ENCODE measurements at places on chromosomes 7 and 10. TPM values are rescaled to one million over a fixed set of nuclear protein-coding genes. Genes with fewer than 3 reads are reported as not detected.
A peak's percentile ranks its signal among the peaks of the same experiment; 100 is the strongest.

HABP2 gene
- not detected for total RNA-seq

MKLN1 gene
- 35.7 TPM for total RNA-seq

ARHGAP22 gene
- total RNA-seq, result 44.4 TPM

SLC13A4 gene
- not detected for total RNA-seq

SPDYE6 gene
- total RNA-seq, result not detected

MOGAT3 gene
- not detected for total RNA-seq

DPYSL4 gene
- total RNA-seq, result 1.8 TPM

GRCh38 chr7:84549409-84549808 is 354.8 kb upstream of the SEMA3A start:
- no peak for DNase-seq

GRCh38 chr10:73113551-73113950 is 3.3 kb downstream of the NUDT13 start:
- peak; percentile 81 for DNase-seq

- DNase-seq, result no peak
Measured at GRCh38 chr10:43044961-43045621, 31.8 kb upstream of the RET start.

DNA sequence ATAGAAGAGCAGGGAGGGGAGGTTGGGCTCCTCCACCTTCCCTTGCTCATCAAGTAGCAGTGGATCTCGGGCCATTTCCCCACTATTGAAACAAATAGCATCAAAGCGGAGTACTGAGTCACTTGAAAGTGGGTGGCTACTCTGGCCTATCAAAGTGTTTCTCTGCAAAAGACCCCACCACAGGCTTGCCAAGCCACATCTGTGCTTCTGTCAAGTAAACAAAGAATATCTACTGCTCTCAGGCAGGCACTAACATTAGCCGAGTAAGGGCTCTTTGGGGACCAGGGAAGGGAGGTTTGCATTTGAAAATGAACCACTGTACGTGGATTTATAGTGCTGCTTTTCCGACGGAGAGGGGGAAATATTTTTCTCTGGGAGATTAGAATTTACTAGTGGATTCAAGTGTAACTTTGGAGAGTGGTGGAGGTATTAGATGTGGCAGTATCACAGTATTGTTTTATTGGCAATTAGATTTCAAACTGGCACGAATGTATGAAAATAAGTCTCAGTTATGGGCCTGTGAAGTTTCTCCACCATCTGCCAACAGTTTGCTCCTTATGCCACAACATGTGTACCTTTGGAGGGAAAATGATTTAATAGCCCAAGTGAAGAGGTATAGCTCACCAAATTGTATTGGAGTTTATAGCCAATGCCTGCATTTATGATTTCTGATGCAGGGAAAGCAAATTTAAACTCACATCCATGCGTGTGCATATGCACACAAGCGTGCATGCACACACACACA is 97.5 kb downstream of the RPS24 start:
- no peak for DNase-seq

- peak; percentile 25 for DNase-seq
Measured at GRCh38 chr10:12564173-12564572, 214.8 kb downstream of the CAMK1D start.

Data from GM23248 (cell line).